ENCODE measurements at places on chromosomes 3 and 15.

DNA sequence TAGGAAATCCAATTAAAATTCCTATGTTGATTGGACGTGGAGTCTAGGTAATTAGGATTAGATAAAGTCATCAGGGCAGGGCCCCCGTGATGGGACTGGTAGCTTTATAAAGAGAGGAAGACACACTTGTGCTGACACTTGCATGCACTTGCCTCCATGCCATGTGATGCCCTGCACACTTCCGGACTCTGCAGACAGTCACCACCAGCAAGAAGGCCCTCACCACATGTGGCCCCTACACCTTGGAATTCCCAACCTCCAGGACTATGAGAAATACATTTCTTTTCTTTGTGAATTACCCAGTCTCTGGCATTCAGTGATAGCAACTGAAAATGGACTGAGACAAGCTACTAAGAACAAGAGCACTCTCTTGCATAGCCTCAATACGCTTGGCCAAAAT, 90.6 kb downstream of the CRYGS start:
- DNase-seq = no peak

- no peak for DNase-seq
Measured at GRCh38 chr15:85174521-85174920, 192.9 kb downstream of the PDE8A start.

DNA sequence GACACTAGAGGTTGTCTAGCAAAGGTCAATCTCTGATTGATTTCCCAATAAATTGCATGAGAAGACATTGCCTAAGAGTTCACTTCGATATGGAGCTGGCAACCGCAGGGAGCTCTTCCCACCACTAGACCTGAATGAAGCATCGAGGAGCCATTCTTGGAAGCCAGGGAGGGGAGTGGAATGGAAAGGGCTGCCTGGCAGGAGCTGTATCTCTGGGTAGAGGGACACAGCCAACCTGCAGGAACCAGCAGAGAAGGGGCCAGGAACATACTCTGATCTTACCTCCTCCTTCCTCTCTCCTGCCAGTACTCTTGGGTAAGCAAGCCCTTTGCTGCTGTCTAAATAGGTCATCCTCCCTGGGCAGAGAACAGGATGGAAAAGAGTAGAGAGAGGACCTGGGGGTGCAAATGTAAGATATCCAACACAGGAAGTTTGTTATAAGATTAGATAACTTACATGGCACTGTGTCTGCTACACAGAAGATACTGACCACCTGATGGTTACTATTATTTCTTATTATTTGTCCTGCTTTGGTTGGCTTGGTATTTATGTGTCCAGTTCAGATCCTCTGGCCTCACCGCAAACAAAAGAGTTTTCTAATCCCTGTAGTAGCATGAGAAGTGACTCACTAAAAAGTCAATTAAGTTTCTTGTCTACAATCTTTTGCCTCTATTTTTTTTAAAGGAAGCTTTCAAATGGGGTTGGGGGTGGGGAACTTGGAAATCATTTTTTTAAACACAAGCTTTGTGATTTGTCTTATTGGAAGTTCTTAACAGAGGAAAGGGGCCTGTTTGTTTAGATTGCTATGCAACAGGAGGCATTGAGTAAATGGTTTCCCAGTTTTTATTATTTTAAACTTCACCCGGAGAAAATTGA, 156.7 kb upstream of the TSC22D2 start:
- DNase-seq = peak; percentile 46

- DNase-seq = no peak
Measured at GRCh38 chr3:161430307-161430706, 59.0 kb upstream of the SPTSSB start.

DNA sequence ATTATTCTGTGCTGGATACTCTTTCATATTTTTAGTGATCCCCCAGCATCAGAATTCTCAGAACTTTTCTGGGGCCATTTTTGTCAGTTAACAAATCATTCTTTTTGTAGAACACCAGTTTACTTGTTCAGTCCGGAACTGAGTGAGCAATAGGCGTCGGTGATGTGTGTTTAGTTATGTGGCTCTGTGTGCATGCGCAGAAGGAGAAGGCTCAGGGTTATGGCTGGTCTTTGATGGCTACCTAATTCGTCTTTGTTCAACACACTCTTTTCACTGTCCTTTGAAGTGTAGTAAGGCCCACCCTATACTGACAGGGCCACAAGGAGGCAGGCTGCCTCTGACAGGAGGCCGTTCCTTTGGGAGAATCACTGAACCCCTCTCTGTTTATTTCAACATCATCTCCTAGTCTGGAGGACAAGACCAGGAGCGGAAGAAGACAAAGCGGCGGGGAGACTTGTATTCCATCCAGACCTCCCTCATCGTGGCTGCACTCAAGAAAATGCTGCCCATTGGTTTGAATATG, 158.2 kb upstream of the CHRM5 start:
- no peak for DNase-seq

DNA sequence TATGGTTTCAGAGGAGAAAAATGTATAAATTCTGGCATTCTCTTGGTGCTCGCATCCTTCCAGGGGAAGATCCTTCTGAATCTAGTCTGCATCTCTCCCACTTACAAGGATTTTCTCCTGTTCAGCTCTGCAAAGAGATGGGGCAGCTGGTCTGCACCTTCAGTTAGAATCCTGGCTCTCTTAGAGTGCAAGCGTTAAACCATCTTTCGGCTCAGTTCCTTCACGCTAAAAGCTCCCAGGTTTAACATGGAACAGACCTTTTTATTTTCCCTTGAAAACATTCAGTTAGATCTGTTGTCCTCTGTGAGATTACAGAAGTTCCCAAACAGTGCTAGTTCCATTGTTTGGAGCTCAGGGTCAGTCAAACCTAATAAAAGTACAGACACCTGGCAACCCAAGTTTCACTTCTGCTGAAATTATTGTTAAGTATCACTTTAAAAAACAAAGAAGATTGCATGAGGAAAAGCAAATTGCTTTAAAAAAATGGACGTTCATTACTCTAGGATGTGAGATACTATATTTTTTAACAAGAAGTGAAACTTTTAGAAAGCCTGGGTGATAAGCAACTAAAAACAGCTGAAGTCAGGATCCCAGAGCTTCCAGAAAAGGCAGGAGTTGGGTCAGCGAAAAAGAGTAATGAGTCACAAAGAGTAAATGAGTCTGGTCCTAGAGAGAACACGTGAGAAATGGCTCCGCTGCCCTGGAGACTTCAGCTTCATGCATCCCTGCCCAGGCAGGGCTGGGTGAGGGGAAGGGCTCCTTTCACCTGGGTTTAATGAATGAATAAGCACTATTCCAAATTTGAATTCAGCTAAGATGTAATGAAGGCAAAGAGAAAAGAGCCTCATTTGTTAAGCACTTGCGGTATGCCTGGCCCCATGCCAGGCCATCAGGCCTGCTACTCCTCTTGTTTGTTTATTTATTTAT, 63.3 kb downstream of the ABTB1 start:
- peak; percentile 77 for DNase-seq
